A549 treated with Mapracorat at 1 μM for 4 hours (cell line): ENCODE measurements at places on chromosomes 6 and 20. TPM values are rescaled to one million over a fixed set of nuclear protein-coding genes. Genes with fewer than 3 reads are reported as not detected.

The WASF1 gene
- total RNA-seq = 10.0 to 11.0 TPM (median 10.5 TPM) in 5 replicates

The OR2B6 gene
- total RNA-seq = 0.17 to 0.30 TPM in 2 of 5 replicates, not detected in the others

The TMC2 gene
- not detected in 5 replicates for total RNA-seq

The CHMP4B gene
- 151 to 167 TPM (median 165 TPM) in 5 replicates for total RNA-seq
